ENCODE measurements at places on chromosomes 11 and 22.

DNA sequence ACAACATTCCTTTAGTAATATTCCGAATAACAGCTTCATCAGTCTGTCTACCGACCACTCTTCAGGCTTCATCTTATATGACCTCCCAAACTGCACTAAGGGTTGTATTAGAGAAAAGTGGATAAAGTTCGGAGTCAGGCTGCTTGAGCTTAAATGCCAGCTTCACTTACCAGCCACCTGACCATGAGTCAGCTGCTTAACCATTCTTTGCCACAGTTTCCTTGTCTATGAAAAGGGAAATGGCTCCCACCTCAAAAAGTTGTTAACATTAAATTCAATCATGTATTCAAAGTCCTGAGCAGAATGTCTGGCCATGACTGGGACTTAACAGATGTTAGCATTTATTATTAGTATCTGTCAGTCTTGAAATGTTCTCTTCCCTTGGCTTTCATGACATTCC is 20.9 kb downstream of the LIMK2 start:
- DNase-seq, result no peak

GRCh38 chr11:70111269-70112016 is 33.3 kb downstream of the ANO1 start:
- DNase-seq, result peak; percentile 83

DNA sequence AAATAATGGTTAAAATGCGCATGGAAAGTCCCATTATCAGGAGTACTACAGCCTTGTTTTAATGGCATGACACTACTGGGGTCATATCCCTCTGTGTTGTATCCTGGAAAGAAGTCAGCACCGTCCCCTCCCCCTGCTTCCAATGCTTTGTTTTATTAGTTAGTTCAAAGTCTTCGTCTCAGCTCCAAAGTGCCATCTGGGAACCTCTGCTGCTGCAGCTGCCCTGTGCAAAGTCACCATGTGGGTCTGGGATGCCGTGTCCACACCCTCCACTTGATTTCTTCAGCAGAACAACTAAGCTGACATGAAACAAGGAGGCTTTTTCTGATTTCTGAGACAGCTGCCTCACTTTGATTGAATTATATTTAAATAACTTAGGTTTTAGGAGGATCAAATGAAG is 29.5 kb upstream of the NCAM1 start:
- no peak for DNase-seq

DNA sequence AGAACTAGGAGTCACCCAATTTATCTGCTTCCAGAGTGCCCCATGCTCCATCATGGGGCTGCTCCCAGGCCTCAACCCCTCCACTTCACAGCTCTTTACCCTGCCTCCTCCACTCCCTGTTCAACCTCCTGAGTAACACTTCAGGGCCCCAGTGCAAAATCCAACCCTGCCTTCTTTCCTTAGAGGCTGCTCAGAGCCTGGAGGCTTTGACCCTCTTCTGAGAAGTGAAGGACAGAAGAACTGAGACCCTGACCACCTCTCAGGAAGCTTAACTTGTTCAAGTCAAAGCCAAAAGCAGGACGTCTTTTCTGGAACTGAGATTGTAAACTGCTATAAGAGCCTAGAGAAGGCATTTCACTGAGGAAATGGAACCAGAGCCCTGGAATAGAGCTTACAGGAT is 15.5 kb downstream of the EIF3F start:
- no peak for DNase-seq

DNA sequence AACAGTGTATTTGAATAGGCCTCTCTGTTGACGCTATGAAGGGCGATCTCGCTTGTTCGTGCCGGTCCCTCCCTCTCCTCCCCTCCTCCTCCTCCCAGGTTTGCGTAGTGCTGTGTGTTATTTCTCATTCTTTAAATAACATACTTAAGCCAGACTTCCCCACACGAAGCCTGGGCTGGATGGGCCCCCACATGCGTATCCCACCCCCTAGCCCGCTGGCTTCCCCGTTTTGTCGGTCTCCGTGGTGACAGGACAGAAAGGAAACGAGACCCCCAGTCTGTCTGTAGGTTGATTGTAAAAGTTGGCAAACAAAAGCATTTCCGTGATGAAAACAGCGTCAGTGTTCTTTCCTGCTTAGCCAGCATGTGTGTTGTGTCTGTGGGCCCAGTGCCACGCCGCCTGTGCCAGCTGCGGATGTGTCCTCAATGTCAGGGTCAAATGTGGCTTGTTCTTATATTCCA is 27.3 kb downstream of the FAM118A start:
- no peak for DNase-seq
